Urinary bladder (tissue), 4 donors: ENCODE measurements at places on chromosomes 4 and X. TPM values are rescaled to one million over a fixed set of nuclear protein-coding genes. Genes with fewer than 3 reads are reported as not detected.

The OPRPN gene
- not detected for polyA plus RNA-seq

The MFSD8 gene
- 8.9 TPM for polyA plus RNA-seq

GRCh38 chrX:39144323-39144722 is 343.1 kb downstream of the MID1IP1 start:
- no peak for DNase-seq

- DNase-seq = no peak
Measured at GRCh38 chr4:78652282-78652876, 100.8 kb downstream of the ANXA3 start.

DNA sequence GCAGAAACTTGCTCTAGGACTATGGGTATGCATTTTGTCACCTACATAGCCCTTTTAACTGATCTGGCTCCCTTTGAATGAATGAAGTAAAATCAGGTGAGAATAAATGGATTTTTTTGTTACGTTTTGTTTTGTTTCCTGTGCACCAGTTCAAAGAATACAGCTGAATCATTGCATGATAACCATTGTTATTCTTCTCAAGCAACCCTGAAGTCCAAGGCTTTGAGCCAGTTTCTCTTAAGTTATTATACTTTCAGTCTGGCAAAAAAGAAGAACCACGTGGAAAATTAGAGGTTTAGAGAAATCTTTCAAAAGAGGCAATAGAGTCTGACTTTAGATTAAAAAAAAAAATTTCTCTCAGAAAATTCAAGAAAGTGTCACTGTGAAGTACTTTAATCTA is 398.6 kb upstream of the TECRL start:
- DNase-seq = no peak

GRCh38 chr4:148216866-148217814 is 225.1 kb downstream of the NR3C2 start:
- DNase-seq = no peak

DNA sequence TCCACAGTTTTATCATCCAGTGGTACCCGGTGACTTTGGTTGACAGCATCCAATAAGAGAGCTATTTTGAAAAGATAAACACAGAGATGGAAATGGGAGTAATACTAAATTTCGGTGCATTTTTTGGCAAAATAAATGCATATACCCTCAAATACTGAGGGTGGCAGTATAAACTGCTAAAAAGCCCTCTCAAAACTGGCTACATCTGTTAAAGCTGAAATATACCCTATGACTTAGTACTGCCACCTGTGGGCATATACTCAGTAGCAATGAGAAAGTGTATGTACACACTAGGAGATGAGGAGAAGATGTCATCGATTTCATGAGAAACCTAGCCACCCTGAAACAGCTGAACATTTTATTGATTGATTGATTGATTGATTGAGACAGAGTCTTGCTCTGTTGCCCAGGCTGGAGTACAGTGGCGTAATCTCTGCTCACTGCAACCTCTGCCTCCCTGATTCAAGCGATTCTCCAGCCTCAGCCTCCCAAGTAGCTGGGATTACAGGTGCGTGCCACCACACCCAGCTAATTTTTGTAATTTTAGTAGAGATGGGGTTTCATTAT is 12.2 kb upstream of the TMEM128 start:
- DNase-seq = no peak
